ENCODE measurements at places on chromosomes 1 and 21.

DNA sequence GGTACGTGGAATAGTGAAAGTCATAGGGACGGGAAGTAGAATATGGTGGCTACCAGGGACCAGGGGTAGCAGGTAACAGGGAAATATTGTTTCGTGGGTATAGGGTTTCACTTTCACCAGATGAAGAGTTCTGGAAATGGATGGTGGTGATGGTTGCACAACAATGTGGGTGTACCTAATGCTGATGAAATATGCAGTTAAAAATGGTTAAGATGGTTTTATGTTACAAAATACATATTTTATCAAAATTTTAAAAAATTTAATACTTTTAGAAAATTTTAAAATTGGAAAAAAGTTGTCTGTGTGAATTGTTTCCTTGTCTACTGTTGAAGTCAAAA lies 55.5 kb upstream of the TLR5 start:
- no peak for DNase-seq

GRCh38 chr1:204571128-204571527 lies 54.9 kb downstream of the MDM4 start:
- DNase-seq, result no peak

DNA sequence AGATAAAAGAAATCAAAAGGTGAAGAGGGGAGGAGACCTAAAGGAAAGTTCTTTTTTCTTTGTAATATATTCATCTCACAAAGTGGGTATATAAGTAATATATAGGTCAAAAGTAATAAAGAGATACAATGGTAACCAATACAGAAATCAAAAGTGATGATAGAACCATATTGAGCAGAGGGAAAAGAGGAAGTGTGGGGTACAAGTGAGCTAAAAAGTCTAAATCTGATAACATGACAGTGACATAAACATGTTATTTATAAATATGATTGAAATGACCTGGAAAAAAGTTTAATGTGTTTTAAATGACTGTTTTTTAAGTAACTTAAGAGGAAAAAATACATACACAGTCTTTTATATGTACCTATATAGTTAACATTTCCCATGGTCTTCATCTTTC lies 70.5 kb downstream of the MRPL39 start:
- no peak for DNase-seq

DNA sequence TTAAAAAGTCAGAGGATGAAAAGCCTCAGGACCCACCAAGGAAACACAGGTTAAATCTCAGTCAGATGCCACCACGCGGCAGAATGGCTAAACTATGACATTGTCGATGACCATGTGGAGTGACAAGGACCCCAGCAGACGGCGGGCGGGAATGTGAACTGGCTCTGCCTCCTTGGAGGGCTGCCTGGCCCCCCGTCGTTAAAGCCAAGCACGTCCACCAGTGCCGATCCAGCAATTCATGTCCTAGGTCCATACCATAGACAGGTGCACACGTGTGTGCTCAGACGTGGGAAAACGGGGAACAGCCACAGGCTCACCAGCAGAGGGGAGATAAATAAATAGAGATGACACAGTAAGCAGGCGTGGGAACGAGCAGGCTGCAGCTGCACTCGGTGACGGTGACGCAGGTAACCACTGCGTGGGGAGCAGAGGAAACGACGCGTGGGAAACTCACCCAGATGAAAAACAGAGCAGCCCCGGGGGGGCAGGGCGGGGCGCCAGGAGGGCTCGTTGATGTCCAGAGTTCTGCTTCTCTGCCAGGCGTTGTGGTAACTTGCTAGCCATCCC lies 28.3 kb upstream of the PCBP3 start:
- no peak for DNase-seq

All from cerebellar nuclear complex (tissue), 1 donor.